ENCODE measurements at places on chromosomes 7 and 10.

GRCh38 chr10:26628395-26628794 lies 69.1 kb upstream of the PDSS1 start:
- no peak for DNase-seq

GRCh38 chr7:132140341-132140740 lies 435.9 kb downstream of the PLXNA4 start:
- DNase-seq, result no peak

GRCh38 chr10:103928784-103929183 lies 10.8 kb upstream of the STN1 start:
- no peak for DNase-seq

- no peak for DNase-seq
Observed at GRCh38 chr7:71630516-71630915, 498.6 kb downstream of the GALNT17 start.

- no peak for DNase-seq
Observed at GRCh38 chr7:36313607-36314006, 76.1 kb upstream of the ANLN start.

DNA sequence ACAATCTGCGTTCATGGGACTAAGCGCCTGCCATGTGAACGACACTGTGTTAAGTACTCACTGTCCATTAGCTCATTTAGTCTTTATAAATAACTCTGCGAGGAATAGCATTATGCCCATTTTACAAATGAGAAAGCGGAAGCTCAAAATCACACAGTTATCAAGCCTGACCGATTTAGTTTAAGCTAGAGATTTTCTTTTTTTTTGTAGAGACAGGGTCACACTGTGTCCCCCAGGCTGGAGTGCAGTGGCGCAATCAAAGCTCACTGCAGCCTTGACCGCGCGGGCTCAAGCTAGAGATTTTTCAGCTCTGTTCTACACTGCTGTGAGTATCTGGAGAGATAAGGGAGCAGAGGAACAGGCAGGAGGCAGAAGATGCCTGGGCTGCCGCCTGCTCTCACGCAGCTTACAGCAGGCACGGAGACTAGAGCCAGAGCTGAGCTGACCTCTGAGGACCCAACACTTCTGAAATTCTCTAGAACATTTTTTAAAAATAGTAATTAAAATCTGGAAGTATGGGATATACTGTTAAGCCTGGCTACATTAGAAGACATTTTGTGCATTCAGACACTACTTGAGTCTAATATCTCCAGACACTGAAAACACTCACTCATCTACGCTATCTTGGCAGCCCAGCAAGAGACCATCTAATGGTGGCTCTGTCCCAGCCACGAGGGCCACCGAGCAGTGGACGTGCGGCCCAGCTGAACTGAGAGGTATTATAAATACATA lies 38.7 kb downstream of the GNA12 start:
- no peak for DNase-seq

DNA sequence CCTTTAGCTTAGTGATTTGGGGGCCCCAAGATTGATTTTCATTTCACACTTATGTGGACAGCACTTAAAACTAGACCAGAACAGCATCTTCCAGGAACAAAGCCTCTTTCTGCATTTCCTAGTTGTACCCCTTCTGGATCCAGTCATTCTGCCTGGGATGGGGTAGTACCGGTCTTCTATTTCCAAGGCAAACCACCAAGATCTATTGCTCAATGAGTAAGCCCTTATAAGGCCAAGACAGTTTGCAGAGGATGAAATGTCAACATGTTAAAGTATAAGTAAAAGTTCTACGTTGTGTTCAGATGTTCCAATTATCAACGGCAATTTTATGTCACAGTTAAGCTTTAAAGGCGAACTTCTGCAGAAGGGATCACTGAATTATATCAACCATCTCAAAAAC lies 106.9 kb upstream of the ZNF746 start:
- DNase-seq, result no peak

DNA sequence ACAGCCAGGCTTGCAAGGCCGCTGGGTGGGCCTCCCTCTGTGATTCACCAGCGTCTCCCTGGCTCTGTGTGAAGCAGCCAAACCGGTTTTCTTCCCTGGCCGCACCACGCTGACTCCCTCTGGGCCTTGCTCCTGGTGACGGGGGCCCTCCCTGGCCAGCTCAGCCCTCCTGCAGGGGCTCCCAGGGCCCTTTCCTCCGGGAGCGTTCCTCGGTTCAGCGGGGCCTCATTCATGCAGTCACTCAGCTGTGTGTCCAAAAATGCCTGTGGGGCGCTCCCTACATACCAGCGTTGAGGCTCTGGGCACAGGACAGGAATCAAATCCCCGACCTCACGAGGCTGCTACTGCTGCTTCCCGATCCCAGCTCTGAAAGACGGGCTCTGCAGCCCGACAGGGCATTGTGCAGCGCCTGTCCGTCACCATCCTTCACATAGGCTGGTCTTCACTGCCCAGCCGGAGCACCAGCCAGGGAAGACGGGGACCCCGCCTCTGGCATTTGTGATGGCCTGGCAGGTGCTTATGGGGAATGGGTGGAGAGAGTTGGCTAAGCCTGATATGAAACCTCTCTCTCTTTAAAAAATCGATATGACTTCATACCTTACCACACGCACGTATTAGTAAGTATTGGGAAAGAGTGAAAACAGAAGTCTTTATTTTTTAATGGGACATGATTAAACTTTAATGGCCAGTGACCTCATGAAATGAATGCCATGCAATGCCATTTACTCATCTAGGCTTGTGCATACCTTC lies 110.0 kb upstream of the SHH start:
- no peak for DNase-seq

DNA sequence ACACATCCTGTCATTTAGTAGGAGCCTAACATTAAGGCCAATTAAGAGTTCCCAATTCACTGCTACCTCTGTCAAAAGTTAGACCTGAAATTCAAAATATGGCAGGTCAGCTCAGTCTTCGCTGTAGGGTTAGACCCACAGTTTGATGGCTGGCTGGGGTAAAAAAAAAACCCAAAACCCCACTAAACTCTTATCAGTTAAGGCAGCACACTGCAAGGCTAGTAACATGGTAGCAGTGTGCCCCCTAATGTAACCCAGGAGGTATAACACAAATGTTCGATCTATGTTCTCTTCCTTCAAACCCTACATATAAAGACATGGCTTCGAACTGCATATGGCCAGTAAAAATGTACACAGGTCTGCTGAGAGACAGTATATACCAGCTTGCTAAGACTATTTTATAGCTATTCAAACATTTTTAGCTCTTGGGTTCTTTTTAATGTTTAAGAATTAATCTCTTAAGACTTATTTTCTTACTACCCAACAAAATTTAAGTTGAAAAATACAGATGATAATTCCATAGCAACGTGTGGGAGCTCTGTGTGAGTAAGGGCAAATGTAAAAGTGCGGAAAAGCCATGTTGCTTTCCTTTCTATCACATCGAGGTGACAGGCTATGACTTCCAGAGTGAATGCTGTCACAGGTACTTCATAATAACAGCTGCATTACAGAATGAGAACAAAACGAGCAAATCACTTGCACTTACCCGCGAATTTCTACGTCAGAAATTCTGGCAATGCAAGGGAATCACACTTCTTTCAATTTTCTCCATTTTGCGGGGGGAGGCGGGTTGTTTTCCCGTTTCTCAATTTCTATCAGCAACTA lies 168.4 kb upstream of the IMMP2L start:
- peak; percentile 10 for DNase-seq
